ENCODE measurements at places on chromosomes 4 and X.

DNA sequence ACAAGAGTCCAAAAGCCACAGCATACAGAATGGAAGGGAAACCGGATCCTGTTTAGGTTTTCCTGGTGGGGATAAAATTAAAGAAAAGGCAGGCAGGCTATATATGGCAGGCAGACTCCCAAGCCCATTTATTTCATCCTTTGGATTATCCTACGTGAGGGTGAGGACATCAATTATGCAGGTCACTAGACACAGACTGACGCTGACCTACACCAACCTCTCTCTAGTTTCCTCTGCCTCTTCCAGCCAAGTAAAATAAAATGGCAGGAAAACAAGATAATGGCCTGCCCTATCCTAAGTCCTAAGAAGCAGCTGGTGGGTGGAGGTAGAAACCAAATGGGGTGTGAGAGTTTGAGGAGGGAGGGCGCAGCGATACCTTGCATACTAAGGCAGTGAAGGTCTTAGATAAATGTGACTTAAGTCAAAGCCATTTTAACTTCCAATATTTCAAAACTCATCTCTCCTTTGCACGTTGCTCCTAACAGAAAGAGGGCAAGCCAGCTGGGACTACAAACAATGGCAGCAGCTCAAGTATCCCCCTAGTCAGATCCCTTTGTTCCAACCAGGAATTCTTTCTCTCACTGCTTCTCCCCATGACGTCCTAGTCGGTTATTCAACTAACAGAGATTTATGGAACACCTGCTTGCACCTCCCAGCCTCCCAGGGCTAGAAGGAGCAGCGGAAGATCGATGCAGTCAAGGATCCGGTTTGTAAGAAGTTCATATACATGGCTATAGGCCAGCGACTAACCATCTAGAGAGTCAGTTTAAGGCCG, 72.8 kb downstream of the IRF2 start:
- no peak for DNase-seq

- DNase-seq: no peak
Measured at GRCh38 chr4:2789793-2790582, 2.9 kb upstream of the SH3BP2 start.

DNA sequence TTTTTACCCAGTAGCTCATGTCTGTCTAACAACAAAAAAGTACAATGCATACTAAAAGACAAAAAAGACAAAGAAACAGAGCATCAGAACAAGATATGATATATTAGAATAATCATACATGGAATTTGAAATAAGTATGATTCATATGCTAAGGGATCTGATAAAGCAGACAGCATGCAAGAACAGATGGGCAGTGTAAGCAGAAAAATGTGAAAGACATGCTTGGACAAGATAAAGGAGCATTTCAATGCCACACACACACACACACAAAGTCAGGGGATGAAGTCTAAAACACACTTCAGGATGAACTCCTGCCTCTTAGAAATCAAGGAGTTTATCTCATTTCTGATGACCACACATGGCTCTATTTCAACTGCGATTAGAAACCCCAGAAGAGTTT, 649.6 kb upstream of the NDST4 start:
- no peak for DNase-seq

GRCh38 chr4:84920617-84921016, 45.9 kb downstream of the WDFY3 start:
- DNase-seq: no peak

DNA sequence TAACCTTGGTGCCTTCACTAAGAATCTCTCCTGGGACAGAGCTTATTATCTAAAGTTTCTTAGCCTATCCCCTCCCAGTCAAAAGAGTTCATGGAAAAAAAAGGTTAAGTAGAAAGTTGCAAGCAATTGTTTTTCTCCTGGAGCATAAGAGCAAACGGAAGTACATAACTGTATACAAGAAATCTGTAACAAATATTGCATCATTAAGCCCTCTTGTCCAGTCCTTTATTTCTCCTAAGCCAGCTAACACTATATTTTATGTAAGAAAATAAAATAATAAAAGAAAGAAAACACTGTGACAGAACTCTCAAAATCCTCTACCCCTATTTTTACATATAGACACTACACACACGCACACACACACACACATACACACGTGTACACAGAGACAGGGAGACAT, 255.3 kb downstream of the NAF1 start:
- no peak for DNase-seq

- DNase-seq: no peak
Measured at GRCh38 chr4:164952551-164952950, 24.9 kb downstream of the TRIM61 start.

DNA sequence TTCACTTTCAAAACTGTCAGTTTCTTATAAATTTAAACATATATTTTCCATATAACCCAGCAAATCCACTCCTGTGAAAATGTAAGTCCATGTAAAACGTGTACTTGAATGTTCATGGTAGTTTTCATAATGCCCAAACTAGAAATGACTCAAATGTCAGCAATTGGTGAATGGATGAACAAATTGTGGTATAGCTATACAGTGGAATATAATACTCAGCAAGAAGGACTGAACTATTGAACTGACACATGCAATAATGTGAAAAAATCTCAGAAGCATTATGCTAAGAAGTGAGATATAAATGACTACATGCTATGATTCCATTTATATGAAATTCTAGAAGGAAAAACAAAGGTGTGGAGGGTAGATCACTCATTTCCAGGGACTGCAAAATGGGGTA, 52.2 kb downstream of the USP53 start:
- no peak for DNase-seq

DNA sequence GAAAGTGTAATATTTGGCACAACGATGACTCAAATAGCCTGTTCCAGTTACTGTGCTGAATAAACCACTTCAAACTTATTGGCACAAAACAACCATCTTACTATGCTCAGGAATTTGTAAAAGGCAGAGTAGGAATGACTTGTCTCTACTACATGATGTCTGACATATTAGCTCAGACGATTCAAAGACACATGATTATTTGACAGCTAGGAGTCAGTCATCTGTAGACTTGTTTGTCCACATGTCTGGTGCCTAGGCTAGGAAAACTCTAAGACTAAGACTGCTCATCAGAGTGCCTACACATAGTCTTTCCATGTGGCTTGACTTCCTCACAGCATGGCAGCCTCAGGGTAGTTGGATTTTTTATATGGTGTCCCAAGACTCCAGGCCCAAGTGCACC, 154.5 kb downstream of the FANCB start:
- DNase-seq: no peak

DNA sequence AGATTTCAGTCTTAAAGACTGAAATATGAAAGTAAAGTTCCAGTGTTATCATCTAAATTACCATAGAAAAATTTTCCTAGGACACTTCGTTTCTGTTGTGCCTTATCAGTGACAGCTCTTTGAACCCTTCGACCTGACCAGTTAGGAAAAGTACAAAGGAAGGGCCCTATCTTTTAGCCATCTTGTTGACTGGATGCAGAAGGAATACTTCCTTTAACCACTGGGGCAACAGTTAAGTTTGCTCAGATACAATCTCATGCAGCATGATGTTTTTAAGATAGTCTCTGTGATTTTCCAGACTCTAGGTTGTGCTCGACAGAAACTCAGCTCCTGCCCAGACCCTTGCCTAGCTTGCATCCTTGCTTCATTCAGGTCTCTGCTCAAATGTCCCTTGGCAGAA, 210.5 kb upstream of the RPS6KA3 start:
- DNase-seq: no peak

- DNase-seq: no peak
Measured at GRCh38 chrX:24513416-24513815, 48.3 kb downstream of the PDK3 start.

DNA sequence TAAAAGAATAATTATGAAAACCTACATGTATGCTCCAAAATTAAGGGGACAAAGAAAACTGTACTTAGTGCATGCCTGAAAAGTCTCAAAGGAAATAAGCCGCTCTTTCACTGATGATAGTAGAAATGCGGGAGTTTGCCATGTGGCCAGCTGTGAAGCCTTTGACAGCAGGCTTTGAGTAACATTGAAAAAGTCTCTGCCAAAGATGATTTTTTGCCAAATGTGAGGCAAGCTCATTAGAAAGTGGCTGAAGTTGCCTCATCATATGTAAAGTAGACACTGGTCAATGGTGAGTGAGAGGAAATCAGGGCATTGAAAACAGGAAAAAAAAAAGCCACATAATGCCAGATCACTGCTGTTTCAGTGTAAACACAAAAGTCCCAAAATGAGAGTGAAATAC, 2360.1 kb downstream of the PCDH7 start:
- no peak for DNase-seq

- no peak for DNase-seq
Measured at GRCh38 chr4:7708981-7709380, 230.7 kb downstream of the AFAP1 start.

DNA sequence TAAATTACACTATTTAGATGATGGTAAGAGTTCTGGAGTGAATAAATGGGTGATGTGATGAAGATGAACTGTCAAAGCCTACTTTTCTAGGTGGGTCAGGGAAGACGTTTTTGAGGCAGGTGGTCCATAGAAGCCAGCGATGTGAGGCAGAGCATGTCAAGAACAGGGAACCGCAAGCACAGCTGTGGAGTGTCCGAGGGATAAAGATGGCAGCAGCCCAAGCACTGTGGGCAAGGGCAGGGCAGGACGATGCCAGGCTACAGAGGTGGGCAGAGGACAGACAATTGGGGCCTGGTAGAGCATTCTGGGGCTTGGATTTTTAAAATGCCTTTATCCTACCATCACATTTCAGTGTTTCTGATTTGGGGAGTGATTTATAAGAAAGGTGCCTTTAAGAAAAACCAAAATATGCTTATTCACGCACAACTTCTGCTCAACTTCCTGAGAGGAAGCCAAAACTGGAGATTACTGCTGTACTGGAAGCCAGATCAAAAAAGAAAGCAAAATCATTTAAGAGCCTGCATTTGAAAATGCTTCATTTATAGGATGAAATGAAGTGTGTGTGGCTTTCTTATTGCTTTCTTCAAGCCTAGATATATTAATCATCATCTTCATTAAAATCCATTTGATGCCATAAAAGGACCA, 119.0 kb upstream of the WDR17 start:
- no peak for DNase-seq

- DNase-seq: no peak
Measured at GRCh38 chr4:3227878-3228675, 20.9 kb upstream of the MSANTD1 start.

- no peak for DNase-seq
Measured at GRCh38 chr4:25161593-25161950, 1.3 kb upstream of the SEPSECS start.

DNA sequence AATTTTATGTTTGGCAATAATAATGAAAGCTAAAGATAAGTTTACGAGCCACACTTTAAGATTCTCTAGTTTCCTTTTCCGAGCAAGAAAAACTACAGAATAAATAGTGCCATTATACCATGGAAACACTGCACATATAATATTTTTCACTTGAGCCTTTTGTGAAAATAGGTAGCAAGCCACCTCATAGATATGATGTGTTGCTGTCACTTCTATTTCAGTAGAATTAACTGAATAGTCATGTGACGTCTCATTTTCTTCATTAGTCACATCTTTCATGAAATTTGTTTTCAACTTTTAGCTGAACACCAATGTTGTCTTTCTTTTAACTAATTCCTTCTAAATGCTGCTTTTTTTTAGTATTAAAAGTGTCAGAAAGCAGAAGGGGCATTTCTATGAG, 574.3 kb downstream of the INPP4B start:
- DNase-seq: no peak

DNA sequence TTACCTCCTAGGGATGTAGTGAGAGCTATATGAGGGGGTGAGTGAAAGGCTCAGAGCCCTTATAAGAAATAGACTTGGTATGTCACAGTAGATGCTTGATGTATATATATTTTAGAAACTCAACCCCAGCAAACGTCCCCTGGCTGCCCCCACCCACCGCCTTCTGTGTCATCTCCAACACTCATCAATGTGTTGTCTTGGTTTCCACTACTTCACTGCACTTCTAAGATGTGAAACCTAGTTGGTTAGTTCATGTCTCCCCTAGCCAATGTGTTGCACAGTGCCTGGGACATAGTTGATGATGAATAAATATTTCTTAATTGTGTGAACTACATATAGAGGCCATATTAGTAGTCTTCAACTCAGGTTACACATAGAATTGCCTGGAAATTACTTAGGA, 4.4 kb downstream of the FGFBP2 start:
- no peak for DNase-seq

DNA sequence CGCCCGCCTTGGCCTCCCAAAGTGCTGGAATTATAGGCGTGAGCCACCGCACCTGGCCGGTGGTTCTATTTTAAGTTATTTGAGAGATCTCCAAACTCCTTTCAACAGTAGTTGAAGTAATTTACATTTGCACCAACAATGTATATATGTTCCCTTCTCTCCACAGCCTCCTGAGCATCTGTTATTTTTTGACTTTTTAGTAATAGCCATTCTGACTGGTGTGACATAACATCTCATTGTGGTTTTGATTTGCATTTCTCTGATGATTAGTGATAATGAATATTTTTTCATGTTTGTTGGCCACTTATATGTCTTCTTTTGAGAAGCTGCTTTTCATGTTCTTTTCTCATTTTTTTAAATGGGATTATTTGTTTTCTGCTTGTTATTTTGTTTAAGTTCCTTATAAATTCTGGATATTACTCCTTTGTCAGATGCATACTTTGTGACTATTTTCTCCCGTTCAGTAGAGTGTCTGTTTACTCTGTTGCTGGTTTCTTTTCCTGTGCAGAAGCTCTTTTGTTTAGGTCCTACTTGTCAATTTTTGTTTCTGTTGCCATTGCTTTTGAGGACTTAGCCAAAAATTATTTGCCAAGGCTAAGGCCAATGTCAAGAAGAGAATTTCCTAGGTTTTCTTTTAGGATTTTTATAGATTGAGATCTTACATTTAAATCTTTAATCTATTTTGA, 213.2 kb downstream of the ARHGAP24 start:
- no peak for DNase-seq

DNA sequence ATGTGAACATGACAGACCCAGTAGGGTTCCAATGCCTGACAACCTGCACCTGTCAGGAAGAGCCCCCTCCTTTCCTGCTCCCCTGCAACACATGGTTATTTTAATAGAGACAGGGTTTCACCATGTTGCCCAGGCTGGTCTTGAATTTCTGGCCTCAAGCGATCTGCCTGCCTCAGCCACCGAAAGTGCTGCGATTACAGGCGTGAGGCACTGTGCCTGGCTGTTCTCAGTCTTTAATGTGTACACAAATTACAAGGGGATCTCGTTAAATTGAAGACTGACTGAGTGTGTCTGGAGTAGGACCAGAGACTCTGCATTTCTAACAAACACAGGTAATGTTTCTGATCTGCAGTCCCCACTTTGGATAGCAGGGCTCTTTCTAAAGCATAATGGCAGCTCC, 55.4 kb downstream of the NPNT start:
- DNase-seq: no peak

DNA sequence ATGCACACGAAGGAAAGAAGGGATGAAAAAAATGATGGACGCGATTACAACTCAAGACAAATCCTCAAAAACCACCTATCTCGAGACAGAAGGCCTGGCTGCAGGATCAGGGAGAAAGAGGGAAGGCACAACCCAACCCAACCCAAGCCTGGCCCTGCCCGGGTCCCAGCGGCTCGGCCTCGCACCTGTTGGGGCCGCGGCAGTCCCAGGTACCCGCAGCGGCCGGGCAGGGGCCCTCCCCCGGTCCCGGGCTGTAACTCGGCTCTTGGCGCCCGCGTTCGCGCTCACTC, 464 bp downstream of the RASGEF1B start:
- no peak for DNase-seq
